ENCODE measurements at places on chromosomes 12 and 14.

DNA sequence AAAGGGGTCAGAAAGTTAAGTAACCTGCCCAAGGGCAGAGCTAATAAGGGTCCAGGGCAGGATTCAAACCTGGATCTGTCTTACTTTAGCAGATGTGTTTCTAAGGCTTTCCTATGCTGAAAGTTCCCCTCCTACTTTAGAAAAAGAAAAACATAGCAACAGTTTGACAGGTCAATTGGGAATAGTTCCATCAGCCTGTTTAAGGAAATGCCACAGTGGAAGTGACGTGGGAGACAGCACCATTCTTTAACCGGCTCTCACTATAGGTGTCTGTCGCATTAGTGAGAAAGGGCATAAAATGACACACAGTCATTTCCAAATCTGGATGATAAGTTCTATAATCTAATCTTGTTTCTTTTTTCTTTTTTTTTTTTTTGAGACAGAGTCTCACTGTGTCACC lies 7.3 kb downstream of the ALDH1L2 start:
- no peak for DNase-seq

DNA sequence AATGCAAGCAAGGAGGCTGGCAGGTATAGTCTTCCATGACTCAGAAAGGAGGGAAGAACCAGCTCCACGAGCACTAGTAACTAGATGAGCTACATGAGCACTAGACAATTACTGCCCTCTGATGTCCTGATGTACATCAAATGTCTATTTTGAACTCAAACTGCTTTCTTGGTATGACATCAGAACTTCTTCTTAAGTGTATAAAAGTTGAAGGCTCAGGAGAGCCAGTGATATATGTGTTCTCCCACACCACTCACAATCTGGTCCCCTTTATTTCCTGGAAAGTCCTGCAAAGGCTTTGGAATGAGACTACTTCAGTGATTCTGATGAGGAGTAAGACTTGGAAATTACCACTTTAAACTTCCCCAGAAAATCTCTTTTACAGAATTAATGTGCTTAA lies 18.5 kb upstream of the DHRS7 start:
- DNase-seq, result no peak

GRCh38 chr12:101968770-101969169 lies 91.4 kb downstream of the DRAM1 start:
- no peak for DNase-seq

DNA sequence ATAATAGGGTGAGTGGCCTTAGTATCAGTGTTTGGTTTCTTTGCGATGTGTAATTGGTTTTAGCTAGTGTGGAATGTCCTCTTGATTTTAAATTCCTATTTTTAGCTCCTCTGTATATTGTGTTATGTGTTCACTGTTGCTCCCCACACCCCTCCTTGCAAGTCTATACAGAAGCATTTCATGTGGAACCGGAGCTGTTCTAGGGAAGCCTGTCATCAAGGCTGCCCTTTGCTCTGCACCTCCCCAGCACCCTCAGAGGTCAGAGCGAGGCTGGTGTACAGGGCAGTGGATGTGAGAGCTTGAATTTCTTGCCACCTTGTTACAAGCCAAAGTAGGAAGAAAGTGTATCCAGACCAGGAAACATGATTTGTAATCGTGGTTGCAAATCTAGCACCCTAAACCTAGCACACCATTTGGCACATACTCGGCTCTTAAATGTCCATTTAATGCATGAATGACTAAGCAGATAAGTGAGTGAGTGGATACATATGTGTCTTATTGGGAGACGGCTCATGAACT lies 376.8 kb downstream of the RGS6 start:
- no peak for DNase-seq

GRCh38 chr14:65042731-65043372 lies 56.2 kb downstream of the FNTB start:
- peak; percentile 17 for DNase-seq

DNA sequence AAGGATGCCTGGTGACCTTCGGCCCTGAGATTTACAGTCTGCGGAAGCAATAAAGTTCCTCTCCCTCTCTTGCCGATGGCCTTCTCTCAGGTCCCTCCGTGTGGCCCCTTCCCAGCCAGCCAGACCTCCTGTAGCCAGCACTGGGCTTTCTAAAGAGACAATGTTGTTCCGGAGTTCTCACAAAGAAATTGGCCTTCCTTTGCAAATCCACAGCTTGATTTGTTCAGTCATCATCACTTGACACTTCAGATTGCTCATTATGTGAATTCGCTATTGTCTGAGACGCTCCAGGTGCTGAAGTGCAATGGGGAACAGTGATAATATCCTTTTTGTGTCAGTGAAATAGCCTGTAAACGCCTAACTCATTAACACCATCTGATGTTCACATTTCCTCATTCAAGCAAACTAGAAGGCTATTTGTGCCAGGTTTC lies 43.7 kb upstream of the GPHB5 start:
- DNase-seq, result no peak

GRCh38 chr12:116600959-116601918 lies 42.1 kb downstream of the MAP1LC3B2 start:
- DNase-seq, result peak; percentile 25

DNA sequence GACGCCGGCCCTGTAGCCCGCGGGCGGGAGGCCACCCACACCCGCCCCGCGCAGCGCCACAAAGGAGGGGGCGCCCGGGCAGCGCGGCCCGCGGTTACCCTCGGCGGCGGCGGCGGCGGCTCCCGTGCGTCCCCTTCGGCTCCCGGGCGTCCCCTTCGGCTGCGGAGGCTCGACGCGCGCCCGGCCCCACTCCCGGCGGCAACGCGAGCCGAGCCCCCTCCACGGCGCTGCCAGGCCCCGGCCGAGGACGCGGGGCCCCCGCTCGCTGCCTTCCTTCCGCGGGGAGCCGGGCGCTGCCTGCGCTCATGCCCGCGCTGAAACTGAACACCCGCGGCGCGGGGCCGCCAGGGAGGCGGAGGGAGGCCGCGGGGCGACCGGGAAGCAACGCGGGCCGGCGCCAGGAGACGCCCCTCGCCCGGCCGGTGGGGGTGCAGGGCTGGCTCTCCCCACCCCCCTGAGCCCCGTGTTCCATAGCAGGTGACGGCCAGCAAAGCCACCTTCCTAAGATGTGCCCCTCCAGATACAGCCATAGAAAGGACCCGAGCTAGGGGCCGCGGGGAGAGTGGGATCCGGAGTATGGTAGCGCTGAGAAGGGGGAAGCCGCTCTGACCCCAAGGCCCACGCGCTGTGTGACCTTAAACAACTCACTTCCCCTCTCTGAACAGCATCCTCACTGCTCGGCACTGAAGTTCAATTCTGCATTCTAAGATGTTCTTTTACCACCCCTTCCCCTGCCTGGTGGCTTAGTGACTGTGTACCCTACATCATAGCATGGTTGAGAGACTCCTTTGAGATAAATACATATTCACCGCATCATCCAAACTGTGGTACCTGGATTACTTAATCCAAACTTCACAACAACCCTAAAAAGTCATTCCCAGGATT lies 42.8 kb downstream of the KDM2B start:
- peak; percentile 9 for DNase-seq

DNA sequence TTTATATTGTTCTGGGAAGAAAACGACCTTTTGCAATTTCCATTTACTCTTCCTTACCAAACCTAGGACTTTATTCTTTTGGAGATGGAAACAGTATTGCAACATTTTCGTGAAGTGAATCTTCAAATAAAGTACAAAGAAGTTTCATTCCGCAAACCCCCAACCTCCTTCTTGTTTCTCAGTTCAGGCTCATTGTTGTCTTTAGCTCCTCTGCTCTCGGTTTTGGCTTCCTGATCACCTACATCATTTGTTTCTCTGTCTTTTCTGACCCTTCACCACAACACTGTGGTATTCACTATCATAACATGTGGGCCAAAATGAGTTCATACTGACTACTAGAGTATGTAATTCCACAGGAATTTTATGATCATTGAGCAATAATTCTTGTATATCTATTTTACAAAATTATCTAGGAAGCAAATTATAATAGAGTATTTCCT lies 266.8 kb downstream of the ADAMTS20 start:
- no peak for DNase-seq

DNA sequence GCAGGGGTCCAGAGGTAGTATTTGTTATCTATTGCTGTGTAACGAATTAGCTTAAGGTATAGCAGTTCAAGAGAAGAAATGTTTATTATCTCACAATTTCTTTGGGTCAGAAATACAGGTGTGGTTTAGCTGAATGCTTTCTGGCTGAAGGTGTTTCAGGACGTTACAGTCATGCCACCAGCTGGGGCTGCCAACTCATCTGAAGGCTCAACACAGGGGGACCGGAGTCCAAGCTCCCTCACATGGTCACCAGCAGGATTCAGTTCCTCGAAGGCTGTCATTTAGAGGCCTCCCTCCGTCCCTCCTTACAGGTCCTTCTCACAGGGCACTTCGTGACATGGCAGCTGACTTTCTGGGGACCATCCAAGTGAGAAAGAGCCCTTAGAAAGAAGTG lies 37.5 kb upstream of the SINHCAF start:
- no peak for DNase-seq

DNA sequence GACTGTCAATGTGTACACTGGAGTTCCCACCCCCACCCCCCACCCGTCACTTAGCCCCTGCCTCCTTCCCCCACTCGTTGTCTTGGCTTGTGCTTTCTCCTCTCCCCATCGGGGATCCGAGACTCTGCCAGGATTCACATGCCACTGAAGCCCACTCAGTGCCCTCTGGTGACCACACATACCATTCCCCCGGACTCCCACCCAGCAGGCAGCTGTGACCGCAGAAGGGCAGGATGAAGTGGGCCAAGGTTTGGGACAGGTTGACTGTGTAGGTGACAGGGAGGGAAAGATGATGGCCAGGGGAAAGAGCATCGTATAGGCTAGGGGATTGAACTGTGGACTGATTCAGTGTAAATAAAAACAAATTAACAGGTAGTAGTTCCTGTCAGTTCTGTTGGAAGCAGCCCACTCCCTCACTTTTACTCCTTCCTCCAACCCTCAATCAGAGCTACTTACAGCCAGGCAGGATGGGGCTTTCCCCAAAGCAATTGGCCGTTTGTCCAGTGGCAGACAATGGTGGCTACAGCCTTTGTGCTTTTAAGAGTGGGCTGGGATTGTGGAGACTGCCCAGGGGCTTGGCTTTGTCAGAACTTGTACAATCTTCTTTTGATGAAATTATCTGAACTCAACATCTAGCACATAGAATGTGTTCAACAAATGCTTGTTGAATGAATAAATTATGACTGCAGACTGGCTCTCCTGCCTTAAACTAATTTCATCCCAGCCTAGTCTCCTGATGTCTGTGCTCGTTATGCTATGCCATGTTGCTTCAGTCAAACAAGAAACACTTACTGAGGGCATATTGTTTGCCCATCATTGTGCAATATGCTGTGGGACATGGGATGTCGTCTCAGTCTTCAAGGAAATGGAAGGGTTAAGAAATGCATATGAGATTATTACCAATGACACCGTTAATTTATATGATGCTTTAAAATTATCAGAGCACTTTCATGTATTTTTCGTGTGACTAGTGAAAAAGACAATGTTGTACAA lies 30.2 kb downstream of the TTC9 start:
- DNase-seq, result no peak

DNA sequence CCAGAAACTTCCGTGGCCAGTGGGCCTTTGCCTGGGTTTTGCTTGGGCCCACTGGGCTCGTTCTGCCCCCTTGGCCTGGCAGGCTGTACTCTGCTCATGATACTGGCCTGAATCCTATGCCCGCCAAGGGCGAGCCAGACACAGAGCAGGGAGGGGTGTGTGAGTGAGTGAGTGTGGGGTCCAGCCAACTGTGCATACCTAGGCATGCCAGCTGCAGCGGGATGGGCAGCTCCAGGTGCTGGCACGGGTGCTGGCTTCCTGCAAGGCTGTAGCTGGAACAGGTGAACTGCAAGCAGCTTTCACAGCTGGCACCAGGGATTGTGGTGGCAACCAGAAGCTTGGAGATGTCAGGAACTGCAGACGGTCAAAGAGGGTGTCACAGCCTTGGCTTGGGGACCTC lies 1276.4 kb downstream of the SLC16A7 start:
- no peak for DNase-seq

GRCh38 chr12:4274396-4275015 lies 944 bp downstream of the CCND2 start:
- no peak for DNase-seq

GRCh38 chr12:5264006-5264405 lies 167.9 kb upstream of the NTF3 start:
- DNase-seq, result no peak

- DNase-seq, result no peak
Observed at GRCh38 chr12:127642208-127642607, 624.8 kb upstream of the TMEM132C start.

GRCh38 chr12:103494051-103494733 lies 1.6 kb downstream of the C12orf42 start:
- no peak for DNase-seq

DNA sequence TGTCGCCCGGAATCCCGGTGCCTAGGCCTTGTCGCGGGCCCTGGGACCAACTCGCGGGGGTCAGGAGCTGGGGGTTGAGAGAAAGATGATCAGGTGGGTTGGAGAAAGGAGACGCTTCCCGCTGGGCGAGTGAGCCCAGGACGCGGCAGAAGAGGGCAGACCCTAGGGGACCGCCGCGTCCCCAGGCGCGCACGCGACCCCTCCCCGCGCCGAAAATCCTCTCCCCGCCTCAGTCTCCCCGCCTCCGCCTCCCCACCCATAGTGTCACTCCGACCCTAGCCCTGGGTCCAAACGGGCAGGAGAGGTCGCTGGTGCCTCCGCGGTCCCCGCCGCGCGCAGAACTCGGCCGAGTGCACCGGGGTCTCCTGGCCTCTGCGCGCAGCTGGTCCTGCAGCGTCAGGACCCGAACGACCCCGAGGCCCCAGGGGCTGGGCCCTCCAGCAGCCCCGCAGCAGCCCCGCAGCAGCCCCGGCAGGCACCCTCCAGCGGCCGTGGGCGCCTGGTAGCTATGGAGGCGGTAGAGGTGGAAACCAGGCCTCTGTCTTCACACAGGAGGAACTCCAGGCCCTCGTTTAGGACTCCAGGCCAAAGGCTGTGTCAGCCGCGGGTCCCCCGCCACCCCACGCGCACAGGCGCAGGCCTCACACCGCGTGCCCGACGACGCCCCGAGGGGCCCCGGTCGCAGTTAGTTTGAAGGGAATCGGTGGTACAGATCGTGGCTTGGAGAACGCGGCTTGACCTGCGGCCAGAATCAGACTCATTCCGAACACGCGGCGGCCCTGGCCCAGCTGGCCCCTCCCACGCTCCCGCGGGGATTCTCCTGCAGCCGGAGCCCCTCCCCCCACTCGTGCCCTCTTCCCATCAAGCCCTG lies 60.1 kb upstream of the EIF5 start:
- DNase-seq, result no peak

DNA sequence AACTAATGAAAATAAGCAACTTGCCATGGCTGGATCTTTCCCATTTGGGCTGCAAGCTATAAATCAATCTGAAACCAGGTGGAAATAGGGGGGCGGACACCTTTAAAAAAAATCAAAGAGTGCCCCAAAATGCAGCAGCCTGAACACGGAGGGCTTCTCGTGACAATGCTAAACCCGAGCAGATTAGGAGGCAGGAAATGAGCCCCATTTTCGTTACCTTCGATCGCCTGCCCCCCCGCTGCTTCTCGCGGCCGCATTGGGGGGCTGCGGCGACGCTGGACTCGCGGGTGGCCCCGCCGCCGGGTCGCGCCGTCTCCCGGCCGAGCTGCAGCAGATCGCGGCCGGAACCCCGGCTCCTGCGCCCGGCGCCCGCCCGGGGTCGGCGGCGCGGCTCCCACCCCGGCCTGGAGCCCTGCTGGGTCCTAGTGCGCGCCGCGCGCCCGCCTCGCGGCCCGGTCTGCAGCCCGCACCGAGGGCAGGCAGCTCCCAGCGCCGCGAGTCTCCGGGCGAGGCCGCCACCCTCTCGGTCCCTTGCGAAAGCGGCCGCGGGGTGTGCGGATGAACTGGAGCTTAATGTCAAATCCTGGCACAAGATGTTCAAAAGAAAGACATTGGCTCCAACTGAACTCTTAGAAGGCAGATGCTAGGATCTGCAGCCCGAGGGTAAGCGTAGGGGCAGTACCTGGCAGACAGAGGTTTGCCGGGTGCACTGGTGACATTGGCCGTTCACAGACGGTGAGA lies 201.9 kb upstream of the FOXN3 start:
- peak; percentile 64 for DNase-seq
